Omental fat pad (tissue), 4 donors: ENCODE measurements at places on chromosomes 6 and 20.

DNA sequence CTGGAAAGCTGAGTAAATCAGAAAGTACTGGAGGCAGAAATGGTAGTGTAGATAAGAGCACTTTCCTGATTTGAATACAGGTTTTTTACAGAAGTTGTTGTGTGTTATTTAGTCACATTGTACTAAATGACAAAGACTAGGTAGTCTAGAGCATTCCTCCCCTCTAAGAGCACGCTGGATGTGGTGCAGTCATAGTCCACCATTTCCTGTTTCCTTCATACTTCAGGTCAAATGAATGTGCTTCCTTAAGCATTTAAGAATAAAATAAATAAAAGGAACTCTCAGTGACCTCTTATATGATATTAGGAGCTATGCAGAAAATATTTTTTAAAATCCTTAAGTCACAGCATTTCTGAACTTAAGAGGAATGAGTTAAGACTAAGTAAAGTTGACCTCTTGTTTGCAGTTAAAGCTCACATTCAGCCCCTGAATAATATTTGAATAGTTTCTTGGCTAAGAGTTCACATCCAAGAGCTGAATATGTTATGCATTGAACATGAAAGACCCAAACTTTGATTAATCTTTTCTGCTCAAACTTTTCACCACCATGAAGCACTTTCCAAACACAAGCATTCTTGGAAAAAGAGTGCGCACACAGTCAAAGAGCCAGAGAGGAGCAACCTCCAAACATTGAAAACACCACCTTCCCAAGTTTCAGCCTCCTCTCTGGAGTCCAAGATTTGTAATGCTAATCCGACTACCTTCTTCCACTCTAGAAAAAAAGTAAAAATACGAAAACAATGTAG is 53.4 kb upstream of the TMEM30A start:
- no peak for DNase-seq

- no peak for DNase-seq
These were observed 594.7 kb upstream of the ADGRB3 start for GRCh38 chr6:68040312-68040778.

DNA sequence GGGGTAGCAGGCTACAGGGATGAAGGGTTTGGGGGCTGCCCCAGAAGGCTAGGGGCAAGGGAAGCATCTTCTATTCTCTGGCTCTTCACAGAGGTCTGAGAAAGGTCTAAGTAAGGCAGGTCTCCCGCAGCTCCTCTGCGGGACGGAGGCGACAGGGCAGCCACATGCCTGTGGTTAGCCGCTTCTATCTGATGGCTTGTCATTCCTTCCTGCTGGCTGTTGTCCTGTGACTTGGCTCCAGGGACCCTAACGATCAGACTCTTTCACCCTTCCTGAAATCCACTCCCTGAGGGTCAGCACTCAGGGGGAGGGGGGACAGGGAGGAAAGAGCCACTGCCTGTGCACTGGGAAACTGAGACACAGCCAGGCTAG is 673 bp downstream of the CST7 start:
- DNase-seq, result no peak

DNA sequence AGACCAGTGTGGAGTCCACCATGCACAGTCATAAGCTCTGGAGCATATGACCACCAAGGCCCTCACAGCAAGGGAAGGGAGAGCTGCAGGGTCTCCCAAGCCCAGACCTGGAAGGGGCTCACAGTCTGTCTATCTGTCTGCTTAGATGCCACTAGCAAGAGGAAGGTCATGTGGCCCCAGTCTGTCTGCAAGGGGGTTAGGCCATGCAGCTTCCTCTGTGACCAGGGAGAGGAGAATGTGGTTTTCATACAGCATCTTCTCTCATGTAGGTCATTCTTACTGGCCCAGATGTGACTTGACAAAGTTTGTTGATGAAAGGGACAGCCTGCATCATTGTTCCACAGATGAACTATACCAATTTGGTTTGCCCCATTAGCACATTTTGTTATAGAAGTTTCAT is 260.8 kb downstream of the FARS2 start:
- no peak for DNase-seq

- no peak for DNase-seq
These were observed 58.9 kb upstream of the RREB1 start for GRCh38 chr6:7048894-7049293.

- no peak for DNase-seq
These were observed 367 bp upstream of the PCIF1 start for GRCh38 chr20:45934046-45934585.

GRCh38 chr20:58233881-58234528 is 5.6 kb upstream of the ANKRD60 start:
- DNase-seq, result no peak

- no peak for DNase-seq
These were observed 138.6 kb downstream of the CEBPB start for GRCh38 chr20:50328996-50329898.

DNA sequence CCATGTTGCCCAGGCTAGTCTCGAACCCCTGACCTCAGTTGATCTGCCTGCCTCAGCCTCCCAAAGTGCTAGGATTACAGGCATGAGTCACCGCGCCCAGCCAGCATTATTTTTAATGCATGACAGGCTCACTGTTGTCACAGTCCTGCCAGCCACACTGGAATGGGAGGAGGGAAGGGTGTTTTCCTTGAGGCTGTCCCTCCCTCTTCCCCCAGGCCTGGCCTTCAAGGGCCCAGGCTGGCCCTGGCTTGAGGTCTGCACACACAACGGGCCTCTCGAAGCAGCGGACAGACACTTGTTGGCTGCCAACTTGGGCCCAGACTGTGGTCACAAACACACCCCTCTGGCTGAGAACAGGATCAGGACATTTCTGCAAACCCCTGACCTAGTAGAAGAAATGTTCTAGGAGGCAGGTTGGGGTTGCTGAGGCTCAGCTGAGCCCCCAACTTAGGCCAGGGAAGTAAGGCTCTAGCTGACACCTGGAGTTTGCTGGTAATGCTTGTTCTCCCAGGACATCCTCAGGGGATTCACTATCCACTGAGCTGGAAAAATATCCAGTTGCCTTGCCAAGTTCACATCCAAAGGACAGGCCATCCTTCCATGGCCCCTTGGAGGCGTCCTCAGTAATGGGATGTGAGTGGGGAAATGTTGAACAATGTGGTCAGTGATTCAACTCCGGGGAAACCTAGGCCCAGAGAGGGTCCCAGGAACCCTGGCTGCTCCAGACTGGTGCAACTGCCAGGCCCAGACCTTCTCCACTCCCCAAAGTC is 9.9 kb downstream of the SNTA1 start:
- no peak for DNase-seq

- DNase-seq, result no peak
These were observed 294.9 kb downstream of the LAMA2 start for GRCh38 chr6:129177801-129178200.

DNA sequence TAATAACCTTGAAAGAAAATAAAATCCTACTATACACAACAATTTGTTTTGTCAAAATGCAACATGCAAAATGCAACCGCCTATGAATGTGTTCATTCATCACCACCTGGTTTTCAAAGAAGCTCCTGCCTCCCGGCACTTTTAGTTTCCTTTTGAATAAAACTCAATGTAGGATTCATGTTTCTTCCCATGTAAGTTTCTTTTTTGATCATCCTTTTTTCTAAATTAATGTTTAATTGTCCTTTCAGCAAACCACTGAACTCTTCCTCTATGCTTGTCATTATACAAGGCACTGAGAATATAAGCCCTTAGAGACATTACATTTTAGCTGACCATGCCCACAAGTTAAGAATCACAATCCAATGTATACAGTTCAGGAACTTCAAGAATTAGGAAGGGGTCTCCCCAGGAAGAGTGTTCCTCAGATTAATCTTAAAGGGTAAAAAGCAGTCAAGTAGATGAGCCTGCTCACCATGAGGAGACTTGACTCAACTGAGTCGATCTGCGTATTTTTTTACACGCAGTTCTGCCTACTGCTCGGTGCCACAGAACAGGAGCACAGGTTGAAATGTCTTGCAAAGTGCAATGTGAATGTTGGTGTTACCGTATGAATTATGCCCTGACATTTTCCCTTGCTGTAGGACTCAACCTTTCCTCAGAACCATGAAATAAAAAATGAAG is 7.2 kb upstream of the THEMIS start:
- no peak for DNase-seq

DNA sequence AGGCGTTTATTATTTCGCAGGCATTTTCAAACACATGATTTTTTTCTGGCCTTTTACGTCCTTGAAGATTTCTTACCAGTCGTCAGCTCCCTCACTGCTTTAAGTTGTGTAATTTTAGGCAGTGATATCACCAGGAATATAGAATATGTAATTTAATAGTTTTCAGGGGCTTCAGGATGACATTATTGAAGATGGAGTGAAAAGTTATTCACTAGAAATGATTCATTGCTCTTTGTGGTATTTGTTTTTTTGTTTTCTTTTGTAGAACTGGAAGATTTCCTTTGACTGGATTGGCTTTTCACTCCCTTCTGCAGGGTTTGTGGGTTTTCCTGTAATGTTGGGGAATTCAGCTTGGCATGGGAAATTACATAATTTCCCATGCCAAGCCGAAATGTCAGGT is 2.0 kb downstream of the LRRC1 start:
- no peak for DNase-seq

DNA sequence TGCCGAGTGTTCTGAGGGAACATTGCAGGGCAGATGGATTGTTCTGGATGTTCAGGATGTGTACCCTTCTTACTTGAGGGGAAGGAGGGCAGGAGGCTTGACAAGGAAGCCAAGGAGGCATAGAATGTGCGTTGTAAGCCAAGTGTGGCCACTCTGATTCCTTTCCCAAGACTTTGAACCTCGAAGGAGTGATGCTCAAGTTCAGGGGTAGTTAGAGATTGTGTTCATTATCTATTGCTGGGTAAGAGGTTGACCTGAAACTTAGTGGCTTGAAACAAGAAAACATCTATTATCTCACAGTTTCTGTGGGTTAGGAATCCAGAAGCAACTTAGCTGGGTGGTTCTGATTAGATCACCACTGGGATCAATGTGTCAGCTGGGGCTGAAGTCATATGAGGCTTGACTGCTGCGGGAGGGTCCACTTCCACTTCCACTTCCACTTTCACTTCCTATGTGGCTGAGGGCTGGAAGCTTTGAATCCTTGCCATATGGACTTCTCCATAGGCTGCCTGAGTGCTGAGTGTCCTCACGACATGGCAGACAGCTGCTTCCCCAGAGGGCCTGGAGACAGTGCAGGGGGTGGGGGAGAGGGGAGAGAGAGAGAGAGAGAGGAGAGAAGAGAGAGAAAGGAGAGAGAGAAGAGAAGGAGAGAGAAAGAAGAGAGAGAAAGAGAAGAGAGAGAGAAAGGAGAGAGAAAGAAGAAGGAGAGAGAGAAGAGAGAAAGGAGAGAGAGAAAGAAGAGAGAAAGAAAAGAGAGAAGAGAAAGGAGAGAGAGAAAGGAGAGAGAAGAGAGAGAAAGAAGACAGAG is 6.9 kb upstream of the CD40 start:
- no peak for DNase-seq

DNA sequence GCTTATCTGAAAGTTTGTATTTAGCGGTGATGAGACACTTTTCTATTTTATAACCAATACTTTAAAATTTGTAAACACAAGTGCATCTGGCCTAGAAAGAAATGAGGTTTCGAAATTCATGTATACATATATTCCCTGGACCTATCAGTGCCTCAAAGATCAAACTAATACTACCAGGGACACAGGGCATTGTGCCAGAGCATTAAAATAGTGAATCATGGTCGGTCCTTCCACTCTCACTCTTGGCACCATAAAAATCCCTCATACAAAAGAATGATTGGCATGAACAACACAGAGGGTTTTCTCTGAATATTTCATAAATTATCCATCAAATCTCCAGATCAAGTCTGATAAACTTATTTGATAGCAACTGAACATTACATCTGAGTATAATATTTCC is 62.0 kb downstream of the MMUT start:
- DNase-seq, result no peak

- DNase-seq, result no peak
These were observed 24.6 kb downstream of the PPP1R14C start for GRCh38 chr6:150167479-150167873.

DNA sequence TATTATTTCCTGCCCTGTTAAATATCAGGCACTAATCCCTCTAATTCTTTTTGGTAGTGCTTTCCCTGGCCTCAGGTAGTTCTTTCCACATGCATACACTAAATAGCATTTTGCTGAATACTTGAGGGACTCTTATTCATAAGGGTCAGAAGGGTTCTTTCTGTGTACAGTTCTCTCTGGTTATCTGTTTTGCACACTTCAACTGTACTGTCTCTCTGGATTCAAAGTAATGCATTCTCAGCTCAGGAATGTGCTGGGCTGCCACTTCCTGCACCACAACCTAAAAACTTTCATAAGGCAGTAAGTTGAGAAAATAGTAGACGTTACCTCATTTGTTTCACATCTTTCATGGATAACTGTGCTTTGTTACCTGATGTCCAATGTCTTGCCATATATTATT is 32.1 kb downstream of the C6orf141 start:
- DNase-seq, result no peak

- no peak for DNase-seq
These were observed 49.2 kb upstream of the GATA5 start for GRCh38 chr20:62525014-62525413.

DNA sequence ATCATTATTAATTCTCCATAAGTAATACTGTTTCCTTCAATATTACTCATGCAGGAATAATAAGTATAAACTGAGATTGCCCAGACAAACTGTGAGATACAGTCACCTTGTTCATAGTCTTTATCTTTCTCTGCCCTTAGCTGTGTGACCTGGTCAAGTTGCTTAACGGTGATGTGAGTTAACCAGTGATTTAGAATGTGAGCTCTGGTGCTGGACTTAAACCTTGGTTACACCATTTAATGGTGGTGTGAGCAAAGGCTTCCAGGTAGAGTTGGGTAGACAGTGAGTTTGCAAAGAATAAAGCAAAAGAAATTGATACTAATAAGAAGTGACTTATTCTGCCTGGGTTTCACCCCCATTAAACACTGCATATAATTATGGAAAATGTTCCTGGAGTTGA is 86.2 kb upstream of the DEFB112 start:
- DNase-seq, result no peak

DNA sequence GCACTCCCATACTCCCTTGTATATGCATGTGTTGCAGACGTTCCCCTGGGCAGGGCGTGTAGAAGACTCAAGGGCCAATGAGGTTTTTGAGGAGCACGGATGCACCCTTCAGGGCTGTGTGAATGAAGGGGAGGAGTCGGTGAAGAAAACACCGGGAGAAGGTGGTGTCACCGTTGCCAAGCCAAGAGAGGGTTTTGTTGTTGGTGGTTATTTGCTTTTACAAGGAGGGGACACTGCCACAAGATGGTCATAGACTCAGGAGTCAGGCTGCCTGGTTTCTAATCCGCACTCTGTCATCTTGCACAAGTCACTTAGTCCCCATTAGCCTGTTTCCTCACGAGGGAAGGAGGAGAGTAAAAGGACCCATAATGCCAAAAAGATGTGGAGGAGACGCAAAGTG is 124.0 kb downstream of the PXDC1 start:
- DNase-seq, result no peak

- DNase-seq, result no peak
These were observed 18.5 kb downstream of the PLAGL2 start for GRCh38 chr20:32189123-32189410.

- no peak for DNase-seq
These were observed 155.9 kb downstream of the JARID2 start for GRCh38 chr6:15401769-15402250.
